Endothelial cell of umbilical vein (primary cell): ENCODE measurements at places on chromosomes 7 and 10. TPM values are rescaled to one million over a fixed set of nuclear protein-coding genes. Genes with fewer than 3 reads are reported as not detected.

DNA sequence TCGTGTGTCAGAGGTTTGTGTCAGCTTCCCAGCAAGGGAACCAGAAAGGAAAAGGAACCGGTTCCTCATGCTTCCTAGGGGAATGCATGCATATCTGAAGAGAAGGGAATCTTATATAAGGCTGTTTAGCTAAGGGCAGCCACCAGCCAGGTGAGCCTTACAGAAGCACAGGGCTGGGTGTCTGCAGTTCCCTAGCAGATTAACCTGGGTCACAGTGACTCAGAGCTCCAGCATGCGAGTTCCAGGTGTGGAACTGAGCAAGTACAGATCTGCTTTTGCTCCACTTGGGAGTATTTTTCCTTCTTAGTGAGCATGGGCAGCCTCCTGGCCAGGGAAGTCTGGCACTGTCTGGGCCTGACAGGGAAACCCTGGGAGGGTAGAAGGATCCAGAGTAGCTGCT lies 957 bp upstream of the ANKRD2 start:
- no peak for DNase-seq

PIK3CG gene
- 0.81 and 1.2 TPM in 2 replicates for polyA plus RNA-seq

GRCh38 chr7:152702-153391 lies 39.5 kb upstream of the FAM20C start:
- no peak for DNase-seq

DNA sequence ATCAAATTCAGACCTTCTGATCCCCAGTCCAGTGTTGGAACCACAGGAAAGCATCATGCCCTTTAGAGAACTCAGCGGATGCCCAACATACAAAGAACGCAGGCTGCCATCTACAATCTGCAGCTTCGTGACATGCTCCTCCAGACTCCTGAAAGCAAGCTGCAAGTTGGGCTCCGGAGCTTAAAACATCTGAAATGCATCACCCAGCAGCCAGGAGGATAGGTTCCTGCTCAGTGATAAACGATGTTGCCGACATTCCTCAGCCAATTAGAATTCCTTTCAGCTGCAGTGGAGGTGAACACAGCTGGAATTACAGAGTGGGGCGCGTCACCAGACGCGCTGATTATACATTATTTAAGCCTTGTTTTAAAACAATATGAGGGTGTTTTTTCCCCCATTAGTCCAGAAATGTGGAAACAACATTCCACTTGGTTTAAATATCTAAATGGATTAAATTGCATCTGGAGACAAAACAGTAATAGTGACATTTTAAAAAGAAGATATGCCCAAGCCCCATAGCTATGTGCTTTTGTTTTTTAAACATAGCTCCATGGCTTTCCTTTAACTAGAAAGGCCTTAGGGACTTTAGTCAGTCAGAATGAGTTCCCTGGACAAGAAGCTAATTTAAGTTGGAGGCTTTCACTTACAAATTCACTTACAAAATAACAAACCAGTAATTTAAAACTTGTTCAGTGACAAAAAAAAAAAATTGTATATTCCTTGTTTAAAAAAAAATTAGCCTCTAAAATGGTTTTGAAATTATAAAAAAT lies 6.3 kb downstream of the SMURF1 start:
- no peak for DNase-seq

- no peak for DNase-seq
These were observed 416.2 kb upstream of the GHITM start for GRCh38 chr10:83723080-83723479.

DNA sequence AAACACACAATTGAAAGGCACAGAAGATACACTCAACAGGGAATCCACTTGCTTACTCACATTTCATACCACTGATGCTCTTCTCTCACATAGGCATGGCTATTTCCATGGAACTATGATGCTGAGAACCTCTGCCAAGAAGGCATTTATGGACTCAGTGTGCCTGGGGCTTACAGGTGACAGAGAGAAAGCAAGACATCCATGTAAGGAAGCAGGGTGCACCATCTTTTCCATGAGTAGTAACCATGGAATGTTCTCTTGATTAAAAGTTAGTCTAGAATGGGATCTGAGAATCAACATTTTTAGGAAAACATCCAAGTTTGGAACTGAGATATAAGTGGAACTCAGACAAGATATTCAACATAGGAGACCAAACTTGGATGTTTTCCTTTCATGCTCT lies 52.5 kb upstream of the MACC1 start:
- DNase-seq, result no peak

DNA sequence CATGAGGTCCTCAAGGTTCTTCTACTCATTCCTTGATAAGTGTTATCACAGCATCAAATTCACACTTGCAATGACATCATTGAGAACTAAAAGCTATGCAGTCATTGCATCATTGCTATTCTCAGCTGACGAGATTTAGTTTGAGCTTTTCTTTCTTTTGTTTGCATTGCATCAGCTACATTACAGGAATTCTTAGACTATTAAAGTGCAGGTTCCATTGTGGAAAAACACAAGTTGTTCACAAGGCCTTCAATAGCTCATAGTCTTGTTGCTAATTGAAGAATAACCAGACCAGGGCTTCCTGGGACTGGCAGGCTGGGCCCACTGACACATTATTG lies 139.3 kb downstream of the CXCL12 start:
- no peak for DNase-seq
